ENCODE measurements at places on chromosomes 4 and X.
A peak's percentile ranks its signal among the peaks of the same experiment; 100 is the strongest.

DNA sequence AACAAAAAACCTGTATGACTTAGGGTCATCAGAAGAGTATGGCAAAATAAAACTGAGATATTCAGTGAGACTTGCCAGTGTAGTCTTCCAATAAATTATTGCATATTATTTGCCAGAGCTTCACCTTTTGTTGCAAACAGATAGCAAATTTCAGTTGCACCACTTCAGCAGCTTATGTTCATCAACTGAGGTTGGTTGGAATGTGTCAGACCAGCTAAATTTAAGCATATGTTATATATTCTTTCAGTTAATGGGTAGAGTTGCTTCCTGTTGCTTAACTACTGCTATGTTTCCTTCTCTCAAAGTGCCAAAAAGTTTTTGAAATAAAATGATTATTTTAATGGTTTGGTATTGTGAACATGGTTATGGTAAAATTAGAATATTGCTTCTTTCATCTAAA is 61.5 kb downstream of the GALNT7 start:
- DNase-seq = no peak

DNA sequence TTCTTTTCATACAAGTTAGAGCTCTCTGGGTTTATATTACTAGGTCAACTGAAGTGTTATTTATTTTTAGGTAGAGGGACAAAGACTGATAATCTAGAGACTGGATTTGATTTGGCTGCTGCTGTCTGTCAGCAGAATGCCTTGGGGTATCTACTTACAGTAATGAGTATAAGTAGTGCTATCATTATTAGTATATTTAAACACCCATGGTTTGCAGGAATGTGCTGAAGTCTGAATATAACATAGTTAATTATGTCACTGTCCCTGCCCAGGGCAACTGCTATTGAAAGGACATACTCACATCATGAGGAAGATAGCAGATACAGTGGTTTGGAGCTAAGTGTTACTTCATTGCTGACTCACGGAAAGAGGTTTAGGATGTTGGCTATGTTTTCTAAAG is 76.2 kb downstream of the PRRG1 start:
- no peak for DNase-seq

- peak; percentile 1 for DNase-seq
Measured at GRCh38 chrX:107659768-107660167, 31.5 kb downstream of the PRPS1 start.

DNA sequence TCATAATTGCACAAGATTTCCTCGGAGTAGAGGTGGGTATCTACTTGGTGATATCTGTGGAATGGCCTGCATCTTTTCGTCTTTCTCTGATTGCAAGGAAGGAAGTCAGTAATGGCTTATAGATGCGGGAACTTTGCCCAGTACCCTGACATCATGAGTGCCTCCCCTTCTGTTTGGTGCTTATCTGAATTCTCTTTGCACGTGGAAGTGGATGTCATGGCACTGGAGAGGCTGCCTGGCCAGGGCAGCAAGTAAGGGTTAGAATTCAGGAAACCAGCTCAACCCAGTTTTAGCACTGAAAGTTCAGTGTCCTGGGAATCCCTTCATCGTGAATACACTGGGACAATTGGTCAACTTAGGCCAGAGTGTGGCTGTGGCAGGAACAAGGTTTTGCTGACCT is 83.5 kb upstream of the RAPGEF2 start:
- DNase-seq = no peak

GRCh38 chr4:175530655-175531054 is 281.4 kb downstream of the GPM6A start:
- no peak for DNase-seq
